ENCODE measurements at places on chromosomes 11 and 22.
A peak's percentile ranks its signal among the peaks of the same experiment; 100 is the strongest.

DNA sequence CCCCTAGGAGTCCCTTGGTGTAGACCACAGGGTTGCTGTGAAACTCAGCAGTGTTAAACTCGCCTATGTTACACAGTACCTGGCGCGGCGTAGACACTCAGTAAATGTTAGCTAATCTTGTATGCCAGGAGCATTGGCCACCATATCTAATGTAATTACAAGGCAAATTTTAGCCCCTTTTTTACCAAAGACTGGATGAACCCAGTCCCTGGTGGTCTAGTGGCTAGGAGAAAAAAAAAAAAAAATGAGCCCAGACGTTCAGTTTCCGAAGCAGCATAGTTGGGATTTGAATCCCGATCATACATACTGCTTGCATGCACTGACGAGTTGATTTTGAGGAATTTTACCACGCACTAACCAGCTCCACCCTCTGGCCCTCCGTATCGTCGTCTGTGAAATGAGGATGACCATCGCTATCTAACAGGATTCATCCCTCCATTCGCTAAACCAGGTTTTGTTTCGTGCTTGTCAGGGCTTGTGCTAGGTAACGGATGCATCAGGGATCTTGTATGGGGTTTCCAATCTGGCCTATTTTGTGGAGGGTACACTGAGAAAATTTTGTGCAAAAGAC, 688 bp downstream of the PTS start:
- H3K4me1 ChIP-seq = peaks cover 15% of the 10 kb centered on the region
- peak overlapping the region; percentile 89 for H3K4me3 ChIP-seq
- peak overlapping the region; percentile 92 for H3K27ac ChIP-seq
- no peaks in the 10 kb centered on the region for H3K27me3 ChIP-seq
- no peak for DNase-seq
- H3K36me3 ChIP-seq = peaks cover 10% of the 10 kb centered on the region

DNA sequence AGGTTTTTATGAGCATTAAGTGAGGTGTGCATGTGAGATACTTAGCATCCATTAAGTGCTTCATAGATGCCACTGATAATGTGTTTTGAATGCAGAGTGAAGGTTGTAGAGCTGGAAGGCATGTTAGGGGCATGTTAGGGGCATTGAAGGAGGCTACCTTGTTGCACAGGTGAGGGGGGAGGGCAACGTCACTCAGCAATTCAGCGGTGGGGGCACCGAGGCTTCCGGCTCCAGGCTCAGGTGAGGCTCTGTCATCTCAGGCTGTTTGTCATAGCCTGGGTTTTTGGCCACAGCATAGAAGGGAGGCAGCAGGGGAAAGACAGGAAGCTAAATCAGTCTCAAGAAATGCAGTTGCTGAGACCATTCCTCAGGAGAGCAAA, 299.0 kb downstream of the NTM start:
- no peaks in the 10 kb centered on the region for H3K36me3 ChIP-seq
- no peak overlapping the region for H3K4me3 ChIP-seq
- H3K4me1 ChIP-seq = peaks cover 3% of the 10 kb centered on the region
- no peaks in the 10 kb centered on the region for H3K27me3 ChIP-seq
- no peak for DNase-seq
- H3K27ac ChIP-seq = no peak overlapping the region

DNA sequence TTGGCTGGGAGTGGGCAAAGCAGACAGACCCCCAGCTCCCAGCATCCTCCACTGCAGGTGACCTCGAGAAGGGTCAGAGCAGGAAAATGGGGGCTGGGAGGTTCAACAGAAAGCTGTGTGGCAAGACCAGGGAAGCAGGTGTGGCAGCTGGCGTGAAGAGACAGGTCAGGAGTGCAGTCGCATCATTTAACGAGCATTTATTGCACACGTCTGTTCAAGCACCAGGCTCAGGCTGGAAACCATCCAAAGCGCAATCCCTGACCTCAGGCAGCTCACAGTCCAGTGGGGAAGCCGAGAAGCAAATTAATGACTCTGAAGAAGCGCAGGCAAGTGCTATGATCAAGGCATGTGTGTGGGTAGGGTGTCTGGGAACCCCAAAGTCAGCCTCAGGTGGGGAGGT, 7.4 kb downstream of the SLC25A45 start:
- H3K4me1 ChIP-seq = peaks cover 1% of the 10 kb centered on the region
- no peaks in the 10 kb centered on the region for H3K27me3 ChIP-seq
- H3K27ac ChIP-seq = no peak overlapping the region

- H3K27ac ChIP-seq = no peak overlapping the region
- no peak overlapping the region for H3K4me3 ChIP-seq
- H3K27me3 ChIP-seq = peaks cover 24% of the 10 kb centered on the region
- H3K36me3 ChIP-seq = no peaks in the 10 kb centered on the region
These were observed 65.3 kb upstream of the SLC22A12 start for GRCh38 chr11:64525711-64526110.

DNA sequence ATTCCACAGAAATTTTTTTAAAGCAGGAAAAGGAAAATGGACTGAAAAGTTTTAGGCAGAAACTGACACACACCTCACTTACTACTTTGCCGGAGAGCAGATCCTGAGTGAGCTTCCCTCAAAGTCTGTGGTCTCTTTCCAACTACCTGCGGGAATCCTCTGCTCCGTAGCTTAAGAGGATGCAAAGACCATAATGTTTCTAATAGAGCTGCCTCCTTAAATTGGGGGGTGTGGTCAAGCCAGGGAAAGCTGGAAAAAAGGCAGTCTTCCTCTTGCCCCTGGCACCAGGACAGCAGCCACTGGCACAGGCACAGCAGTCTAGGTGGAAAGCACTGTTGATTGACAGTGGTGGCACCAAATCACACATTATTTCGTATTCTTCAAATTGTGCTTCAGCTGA, at the start of gene ETS1:
Gene ETS1, minus strand, starts transcription at position 144 of the 400 bp plus-strand sequence. CDS start 14,428 bp downstream, outside the sequence.
- peaks cover 25% of the 10 kb centered on the region for H3K4me1 ChIP-seq
- no peaks in the 10 kb centered on the region for H3K27me3 ChIP-seq
- H3K4me3 ChIP-seq = no peak within 1 kb of the TSS
- H3K36me3 ChIP-seq = peaks cover 2% of the 10 kb centered on the region
- no peak for DNase-seq

All from activated naive CD8-positive, alpha-beta T cell treated with anti-CD3 and anti-CD28 coated beads for 36 hours (primary cell).